GM04503 (cell line): ENCODE measurements at places on chromosomes 5 and 9.
A peak's percentile ranks its signal among the peaks of the same experiment; 100 is the strongest.

- DNase-seq = no peak
Observed at GRCh38 chr9:89872913-89873707, 268.3 kb downstream of the GADD45G start.

DNA sequence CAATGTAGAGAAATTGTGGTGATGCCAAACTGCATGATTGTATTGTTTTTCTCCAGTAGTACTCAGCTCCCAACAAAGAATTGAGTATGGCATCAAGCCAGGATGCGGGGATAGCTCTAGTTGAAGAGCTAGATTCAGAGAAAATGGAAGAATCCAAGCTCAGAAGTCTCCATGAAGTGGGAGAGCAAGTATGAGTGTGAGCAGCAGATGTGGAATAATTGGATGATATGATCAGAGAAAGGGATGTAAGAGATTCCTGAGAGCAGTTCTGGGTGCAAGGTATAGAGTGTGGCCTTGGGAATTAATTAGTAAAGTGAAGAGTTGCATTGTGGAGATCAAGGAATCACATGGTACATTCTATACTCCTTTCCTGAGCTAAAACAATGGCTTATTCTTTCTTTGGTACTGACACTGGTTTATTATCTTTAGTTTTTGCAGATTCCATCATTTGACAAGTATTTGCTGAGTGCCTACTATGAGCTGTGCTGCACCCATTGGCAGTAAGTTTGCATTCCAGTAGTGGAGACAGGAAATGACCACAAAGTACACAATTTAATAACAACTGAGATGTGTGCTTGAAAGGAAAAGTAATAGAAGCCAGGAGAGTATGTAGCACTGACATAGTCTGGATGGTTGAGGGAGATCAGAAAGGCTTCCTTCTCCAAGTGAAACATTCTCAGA lies 177.1 kb downstream of the CPLANE1 start:
- DNase-seq = peak; percentile 89

GRCh38 chr9:92663126-92663525 lies 6.8 kb downstream of the IPPK start:
- no peak for DNase-seq

DNA sequence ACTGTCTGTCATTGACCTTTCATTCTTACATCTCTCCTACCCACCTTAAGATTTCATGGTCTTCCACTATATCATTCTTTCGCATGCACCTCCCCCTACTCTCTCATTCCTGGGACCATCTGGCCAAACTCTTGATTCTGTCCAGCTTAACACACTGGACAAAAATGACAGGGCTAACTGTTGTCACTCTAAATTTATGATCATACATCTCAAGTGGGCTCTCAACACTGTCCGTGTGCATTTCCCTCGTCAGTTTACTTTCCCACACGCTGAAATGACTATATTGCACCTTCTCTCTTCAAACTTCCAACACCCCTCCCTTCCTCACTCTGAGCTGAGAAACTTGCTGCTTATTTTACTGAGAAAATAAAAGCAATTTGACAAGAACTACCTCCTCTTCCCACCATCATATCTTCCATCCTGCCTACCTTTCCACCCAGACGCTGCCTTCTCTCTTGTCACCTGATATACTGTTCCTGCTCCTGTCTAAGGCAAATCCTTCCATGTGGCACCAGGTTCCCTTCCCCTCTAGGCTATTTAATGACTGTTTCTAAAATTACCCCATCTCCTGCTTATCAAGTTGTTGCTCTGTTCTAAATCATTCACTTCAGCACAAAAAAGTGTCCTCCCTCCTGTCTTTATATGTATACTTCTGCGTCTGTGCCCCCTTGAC lies 8.1 kb upstream of the KLF9 start:
- DNase-seq = no peak

DNA sequence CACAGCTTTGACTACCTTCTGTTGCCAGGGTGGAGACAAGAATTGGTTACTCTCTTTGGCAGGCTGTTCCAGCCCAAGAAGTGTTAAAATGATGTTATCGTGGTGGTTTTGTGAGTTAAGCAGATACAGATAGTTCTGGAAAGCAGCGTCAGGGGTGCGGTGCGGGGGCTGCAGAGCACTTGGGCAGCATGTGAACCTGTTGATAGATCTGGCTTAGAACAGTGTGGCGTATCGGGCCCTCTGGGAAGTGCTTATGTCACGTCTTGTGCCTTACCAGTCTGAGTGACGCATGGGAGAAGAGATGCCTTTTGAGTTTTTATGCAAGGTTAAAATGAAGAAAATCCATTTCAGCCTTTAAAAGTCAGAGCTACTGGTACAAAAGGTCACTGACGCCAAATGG lies 152.5 kb downstream of the PRKACG start:
- no peak for DNase-seq

DNA sequence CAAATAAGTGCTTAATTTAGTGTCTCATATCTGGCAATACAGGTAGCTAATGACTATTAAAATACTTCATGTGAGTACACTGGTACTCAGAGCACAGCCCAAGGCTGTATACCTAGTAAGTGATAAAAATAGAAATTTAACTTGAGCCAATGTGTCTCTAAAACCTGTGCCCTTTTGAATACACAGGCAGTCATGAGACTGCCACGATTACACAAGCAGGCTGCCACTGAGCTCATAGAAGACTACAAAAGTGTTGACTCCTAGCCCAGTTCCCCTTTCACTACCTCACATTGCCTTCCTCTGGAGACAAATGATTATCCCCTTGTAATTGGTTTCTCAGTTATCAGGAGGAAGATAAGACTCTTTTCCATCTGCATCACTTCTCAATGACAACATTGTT lies 66.3 kb upstream of the PAPPA start:
- DNase-seq = no peak

GRCh38 chr5:124453221-124454051 lies 293.0 kb downstream of the ZNF608 start:
- peak; percentile 44 for DNase-seq

DNA sequence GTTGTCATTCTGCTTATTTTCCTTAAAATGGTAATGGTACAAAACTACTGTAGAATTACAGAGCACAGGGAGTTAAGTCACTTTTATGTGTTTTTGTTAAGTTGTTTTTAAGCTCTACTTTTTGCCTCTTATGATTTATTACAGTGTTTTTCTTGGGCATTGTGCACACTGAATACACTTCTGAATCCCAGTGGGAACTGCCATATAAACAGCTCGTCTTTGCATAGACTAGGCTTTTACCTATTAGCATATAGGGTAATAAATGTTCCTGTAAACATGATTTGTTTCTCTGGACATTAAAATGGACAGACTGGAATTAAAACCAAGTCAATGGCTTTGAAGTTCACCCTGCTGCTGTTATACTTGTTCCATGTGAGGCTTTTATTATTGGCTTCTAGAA lies 12.2 kb downstream of the KLF9 start:
- DNase-seq = no peak

GRCh38 chr5:54738118-54738972 lies 220.8 kb downstream of the SNX18 start:
- DNase-seq = no peak

DNA sequence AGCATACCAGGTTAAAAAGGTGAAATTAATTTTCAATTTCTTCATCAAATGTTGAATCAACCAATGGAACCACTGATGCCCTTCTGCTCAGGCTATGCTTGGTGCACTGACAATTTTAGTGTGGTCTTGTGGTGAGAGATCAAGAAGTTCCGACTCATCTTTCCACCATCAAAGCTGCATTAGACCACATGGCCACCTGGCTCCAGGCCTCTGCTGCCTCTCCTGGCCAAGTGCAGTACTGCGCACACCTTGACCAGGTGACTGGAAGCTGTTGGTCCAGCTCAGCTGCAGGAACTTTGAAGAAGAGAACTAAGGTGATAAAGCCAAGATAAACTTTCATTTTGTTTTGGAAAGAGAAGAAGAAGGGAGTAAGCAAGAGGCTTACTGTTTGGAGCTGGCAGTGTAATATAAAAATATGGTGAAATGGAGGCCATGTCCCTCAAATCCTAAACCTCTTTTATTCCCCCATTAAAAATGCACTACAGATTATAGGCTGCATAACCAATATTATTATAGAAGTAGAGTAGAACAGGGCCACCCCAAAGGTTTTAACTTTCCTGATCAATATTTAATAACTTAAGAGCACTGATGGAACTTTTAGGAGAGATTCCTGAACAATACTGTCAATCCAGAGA lies 315.5 kb upstream of the C9orf72 start:
- DNase-seq = no peak

DNA sequence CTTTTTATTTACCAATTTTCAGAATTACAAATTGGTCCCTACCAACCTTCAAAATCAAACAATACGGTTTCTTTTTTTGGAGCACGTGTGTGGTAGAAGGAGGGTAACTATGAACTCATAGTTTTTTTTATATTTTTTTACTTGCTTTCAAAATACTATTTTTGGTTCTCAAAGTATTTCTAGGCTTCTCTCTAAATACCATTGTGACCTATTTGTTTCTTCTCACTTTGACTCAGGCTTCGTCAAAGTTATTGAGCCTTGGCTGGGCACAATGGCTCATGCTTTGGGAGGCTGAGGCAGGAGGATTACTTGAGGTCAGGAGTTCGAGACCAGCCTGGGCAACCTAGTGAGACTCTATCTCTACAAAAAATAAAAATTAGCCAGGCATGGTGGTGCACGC lies 11.6 kb upstream of the KIF27 start:
- no peak for DNase-seq

GRCh38 chr5:149417711-149418368 lies 38.7 kb upstream of the IL17B start:
- DNase-seq = no peak

DNA sequence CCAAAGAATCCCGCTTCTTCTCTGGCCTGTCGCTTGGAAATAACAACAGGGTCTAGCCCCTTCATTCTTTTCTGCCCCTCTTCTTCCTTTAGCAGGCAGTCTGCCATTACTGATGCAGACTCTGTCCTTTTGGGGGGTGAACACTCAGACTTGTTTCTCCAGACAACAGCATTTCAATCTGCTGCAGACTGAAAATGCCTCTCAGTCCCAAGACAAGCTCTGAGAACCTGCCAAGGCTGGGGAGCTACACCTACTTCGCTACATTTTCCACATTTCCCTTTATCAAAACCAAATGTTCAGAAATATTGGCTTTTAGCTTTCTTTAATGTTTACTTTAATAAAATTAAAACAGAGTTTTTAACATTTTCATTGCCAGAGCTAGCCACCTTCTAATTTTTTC lies 152.4 kb downstream of the MPDZ start:
- DNase-seq = no peak

DNA sequence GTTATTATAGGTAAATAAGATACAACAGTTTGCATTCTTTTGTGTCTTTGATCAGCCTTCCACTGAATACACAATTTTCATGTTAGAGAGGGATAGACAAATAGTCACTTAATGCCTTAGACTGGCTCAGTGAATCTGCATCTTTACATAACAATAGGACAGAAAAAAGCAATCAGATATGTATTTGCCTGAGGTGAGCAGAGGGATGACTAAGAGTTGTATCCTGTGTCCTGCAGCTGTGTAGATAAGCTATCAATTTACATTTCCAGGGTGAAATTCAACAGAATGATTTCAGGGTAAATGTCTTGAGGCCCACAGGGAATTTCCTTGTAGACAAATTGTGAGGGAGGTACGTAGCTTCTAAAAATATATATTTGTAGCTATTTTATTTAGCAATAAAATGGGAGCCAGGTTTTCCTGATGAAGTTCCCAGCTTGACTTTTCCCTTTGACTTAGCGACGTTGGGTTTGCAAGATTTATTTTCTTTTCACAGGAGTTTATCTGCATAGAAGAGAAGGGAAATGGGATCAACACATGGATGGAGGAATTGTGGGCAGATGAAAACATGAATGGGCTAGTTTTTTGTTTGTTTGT lies 586.1 kb upstream of the CDH6 start:
- DNase-seq = no peak

GRCh38 chr9:120879446-120879845 lies 2.5 kb upstream of the PHF19 start:
- no peak for DNase-seq

DNA sequence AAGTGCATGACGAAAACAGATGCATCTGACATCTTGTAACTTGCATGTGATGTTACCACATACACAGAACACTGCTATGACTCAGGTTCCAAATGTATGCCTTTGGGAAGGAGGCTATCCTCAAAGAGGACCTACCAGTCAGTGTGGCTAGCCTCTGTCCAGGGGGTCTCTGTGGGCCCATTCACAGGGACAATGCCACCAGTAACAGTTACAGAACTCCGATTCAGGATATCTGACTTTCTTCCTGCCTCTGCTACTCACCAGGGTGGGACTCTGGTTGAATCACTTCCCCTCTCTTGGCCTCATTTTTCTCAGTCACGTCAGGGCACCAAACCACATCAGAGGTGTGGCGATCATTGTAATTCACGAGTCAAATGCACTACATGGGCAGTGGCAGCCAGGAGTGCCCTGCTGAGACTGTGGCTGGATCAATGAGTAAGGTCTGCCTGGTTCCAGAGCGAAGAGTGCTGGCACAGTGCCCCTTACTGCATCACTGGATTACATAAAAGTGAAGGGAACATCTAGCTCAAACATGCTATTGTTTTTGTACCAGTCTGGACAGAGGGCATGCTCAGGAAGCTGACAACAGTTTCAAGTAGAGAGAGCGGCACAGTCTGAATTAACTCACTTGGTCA lies 13.2 kb downstream of the ATOX1 start:
- peak; percentile 58 for DNase-seq

- DNase-seq = no peak
Observed at GRCh38 chr5:1392261-1392660, 47.4 kb upstream of the CLPTM1L start.
